ENCODE measurements at places on chromosomes 3 and 15.

- no peak for DNase-seq
Observed at GRCh38 chr3:120370463-120370862, 21.3 kb upstream of the LRRC58 start.

DNA sequence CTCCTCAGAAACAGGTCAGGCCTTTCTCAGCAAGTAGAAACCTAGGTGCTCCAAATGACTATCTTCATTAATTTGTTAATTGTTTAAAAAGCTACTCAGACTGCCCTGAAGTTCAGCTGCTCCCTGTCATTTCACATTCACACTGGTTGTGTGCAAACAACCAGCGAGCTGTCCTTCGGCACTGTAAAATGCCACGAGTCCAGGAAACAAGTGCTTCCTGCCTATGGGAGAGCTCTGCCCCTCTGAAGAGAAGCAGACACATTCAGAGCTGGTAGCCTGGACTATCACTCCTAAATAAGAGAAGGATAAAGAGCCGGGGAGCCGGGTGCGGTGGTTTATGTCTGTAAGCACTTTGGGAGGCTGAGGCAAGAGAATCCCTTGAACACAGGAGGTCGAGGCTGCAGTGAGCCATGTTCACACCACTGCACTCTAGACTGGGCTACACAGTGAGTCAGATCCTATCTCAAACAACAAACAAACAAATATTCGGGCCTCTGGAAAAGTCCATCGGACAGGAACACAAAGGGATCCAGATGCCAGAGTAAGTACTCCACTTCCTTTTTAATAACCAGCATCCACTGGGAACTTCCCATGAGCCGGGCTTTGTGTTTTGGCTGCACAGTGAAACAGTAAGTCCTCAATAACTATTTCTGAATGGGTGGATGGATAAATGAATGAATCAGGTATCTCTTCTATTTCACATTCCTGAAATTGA, 114.4 kb upstream of the WNT5A start:
- DNase-seq, result no peak

- no peak for DNase-seq
Observed at GRCh38 chr15:31799715-31800321, 230.5 kb upstream of the CHRNA7 start.

DNA sequence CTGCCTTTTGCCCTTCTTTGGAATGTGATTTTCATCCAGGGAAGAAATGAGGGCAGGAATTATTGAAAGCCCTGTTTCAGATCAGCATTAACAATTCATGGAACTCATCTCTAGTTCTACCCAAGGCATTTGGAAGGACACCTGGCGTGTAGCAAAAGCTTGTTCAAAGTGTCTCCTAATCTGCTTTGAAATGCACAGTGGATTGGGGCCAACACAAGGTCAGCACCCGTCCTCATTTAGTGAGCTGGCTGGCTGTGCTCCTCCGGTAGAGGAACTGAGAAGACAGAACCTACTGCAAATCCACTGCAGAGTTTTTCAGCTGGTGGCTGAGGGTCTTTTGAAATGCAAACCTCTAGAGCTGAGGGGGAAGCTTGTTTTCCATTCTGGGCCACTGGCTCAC, 141.6 kb upstream of the STT3B start:
- no peak for DNase-seq

GRCh38 chr3:184185461-184186183, 377 bp upstream of the ABCF3 start:
- peak; percentile 99 for DNase-seq

- no peak for DNase-seq
Observed at GRCh38 chr15:42356851-42357250, 2.5 kb upstream of the CAPN3 start.

- no peak for DNase-seq
Observed at GRCh38 chr3:153379516-153379915, 217.5 kb downstream of the RAP2B start.

GRCh38 chr3:132874701-132875100, 152.5 kb upstream of the NPHP3 start:
- no peak for DNase-seq

DNA sequence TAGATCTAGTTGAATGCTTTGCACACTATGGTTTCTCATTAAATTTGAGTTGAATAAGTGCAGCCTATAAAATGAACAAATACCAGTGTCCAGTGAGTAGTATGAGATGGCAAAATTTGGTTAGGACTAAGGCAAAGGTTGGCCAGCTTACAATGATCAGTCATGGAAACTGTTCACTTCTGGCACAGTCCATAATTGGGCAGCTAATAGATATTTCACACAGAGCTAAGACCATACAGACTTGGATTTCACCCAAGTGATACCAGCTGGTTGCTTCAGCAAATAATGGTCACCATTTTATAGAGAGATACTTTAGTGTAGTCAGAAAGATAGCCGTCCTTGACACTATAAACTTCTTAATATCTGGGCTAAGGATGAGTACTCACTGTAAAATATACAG, 15.7 kb downstream of the GAP43 start:
- no peak for DNase-seq

DNA sequence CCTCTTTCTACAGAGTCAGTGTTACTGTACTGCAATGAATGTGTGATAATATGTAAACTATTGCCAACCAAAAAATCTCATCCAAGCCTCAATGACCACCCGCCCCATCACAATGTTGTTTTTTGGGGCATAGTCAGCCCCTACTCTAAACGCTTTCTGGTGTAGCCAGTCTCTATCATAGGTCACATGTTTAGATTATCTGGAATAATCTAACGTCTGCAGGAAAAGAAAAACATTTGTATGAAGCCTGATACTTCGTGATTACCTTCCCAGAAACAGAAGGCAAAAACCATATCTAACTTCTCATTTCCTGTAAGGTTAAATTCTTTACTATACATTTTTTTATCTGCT, 1331.8 kb upstream of the GBE1 start:
- no peak for DNase-seq

DNA sequence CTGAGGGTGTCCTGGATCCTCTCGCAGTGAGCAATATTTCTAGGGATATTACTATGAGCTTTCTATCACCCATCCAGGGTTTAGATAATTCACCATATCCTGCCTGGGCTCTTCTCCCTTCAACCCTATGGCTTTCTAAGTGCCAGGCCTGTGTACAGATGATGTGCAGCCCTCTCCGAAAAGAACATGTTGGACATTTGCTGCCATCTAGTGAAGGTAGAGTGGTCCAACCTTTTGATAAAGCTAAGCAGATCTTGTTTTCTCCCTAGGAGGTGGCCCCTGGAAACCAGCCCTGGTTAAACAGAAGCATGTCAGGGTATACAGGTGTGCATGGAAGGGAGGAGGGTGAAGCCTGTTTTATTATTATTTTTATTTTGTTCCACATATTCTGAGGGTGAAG, 27.9 kb upstream of the SCN10A start:
- peak; percentile 69 for DNase-seq
